NCI-H2107 (cell line): ENCODE measurements at places on chromosomes 2 and 18.

DNA sequence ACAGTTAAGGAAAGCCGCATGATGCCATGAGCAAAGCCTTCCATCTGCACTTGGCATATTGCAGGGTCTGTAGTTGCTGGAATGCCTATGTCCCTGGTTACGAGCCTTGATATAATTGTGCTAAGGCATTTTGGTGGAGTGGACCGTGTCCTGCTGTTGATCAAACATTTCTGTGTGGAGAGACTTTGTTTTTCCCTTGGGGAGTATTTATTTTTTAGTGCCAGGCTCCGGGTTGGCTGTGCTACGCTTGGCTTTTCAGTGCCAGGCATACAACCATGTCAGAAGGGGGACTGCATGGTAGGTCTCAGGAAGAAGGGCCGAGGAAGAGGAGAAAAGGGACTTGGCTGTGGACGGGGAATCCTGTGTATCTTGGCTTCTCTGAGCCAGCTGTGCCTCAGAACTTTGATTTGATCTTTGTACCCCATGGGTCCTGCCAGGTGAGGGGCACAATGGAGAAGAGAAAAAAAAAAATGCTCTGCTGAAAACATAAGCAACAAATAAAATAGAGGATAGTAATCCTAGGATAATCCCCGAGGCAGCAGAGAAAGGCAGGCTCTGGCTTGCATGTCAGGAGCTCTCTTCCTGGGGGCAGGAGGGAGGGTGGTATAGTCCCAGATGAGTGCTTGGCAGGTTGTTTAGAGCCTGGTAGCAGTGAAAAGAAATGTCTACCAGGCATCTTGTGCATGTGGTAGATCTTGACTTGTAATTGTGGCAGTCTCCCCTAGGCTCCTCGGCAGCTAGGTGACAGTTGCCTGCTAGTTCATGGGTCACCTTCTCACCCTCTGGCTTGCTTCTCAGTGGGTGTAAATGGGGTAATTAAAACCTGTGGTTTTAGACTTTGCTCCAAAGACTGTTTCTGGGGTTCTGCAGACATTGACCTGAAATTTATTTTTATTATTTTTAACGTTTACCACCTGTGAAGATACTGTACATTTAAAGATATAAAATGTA is 233.0 kb downstream of the NEDD4L start:
- no peak for DNase-seq

GRCh38 chr2:238376884-238377391 is 49.8 kb upstream of the ASB1 start:
- DNase-seq: no peak

DNA sequence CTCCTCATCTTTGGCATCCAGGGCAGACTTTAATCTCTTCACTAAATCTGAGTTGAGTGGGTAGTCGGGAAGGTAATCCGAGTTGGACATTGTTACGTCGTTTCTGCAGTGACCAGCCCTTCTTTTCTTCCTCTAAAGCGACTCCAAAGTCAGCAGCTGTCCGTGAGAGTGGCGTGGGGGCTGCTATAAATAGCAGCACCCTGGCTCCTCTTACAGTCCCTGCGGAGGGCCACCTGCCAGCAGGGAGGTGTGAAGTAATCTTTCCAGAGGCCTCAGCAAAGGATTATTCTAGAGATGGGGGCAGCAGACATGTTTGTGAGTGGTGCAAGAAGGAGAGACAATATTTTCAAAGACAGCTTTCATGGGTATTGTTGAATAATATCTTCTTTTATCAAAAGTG is at the start of gene ASB18:
Gene ASB18, minus strand, starts transcription at position 151 of the 400 bp plus-strand sequence. Its CDS starts 61 bp downstream, at position 90.
- DNase-seq: no peak

GRCh38 chr2:158586491-158586890 is 129.7 kb downstream of the PKP4 start:
- no peak for DNase-seq
